Kidney tubule cell (primary cell): ENCODE measurements at places on chromosomes 5 and 9.

- DNase-seq: peak; percentile 8
Measured at GRCh38 chr9:23644326-23644725, 181.7 kb downstream of the ELAVL2 start.

DNA sequence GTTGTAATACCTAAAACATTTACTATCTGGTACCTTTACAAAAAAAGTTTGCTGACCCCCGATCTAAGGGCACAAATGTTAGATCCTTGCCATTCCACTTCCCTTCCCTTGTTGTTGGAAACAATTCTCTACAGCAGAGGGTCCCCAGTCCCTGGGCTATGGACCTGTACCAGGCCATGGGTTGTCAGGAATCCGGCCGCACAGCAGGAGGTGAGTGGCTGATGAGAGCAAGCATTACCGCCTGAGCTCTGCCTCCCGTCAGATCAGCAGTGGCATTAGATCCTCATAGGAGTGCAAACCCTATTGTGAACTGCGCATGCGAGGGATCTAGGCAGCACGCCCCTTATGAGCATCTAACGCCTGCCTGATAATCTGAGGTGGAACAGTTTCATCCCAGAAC lies 248.5 kb downstream of the AP3B1 start:
- DNase-seq: no peak

- DNase-seq: peak; percentile 27
Measured at GRCh38 chr9:2478421-2478820, 143.2 kb upstream of the VLDLR start.

GRCh38 chr5:122516432-122516743 lies 204.4 kb downstream of the SNCAIP start:
- no peak for DNase-seq

DNA sequence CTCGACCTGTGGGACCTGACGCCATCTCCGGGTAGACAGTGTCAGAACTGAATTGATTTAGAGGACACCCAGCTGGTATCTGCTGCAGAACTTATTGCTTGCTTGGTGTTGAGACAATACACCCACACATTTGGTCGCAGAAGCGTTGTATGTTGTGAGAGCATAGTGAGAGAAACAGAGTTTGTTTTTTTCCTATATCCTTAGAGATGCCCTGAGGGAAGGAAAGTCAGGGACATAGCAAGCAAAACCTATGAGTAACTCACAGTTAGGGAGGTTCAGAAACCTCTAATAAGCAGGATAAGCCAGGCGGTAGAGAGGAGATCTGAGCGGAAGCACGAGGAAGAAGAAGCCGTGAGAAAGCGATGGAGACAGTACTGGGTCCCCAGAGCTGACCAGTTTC lies 59.8 kb downstream of the PTCD2 start:
- no peak for DNase-seq

DNA sequence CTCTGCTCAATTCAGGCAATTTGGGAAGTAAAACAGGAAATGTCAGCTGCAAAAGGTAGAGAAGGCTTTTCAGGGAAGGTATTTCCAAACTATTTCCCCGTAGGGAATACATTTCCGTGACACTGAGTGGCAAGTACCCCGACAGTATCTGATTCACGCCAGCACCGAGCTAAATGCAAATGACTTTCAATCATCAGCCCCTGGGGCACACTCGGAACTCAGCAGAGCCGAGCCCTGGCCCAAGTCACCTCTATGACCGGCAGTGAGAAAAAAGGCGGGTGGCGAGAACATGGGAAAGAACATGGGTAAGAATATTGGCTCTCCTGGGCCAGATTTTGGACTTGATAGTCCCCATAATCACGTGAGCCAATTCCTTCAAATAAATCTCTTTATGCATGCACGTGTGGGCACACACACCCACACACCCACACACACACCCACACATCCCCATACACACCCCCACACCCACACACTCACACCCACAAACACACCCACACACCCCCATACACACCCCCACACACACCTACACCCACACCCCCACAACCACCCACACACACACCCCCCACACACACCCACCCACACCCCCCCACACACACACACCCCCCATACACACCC lies 43.0 kb downstream of the COL23A1 start:
- DNase-seq: no peak

GRCh38 chr5:120767178-120767820 lies 303.2 kb downstream of the PRR16 start:
- no peak for DNase-seq

- no peak for DNase-seq
Measured at GRCh38 chr9:110320651-110321445, 16.8 kb downstream of the TXNDC8 start.

DNA sequence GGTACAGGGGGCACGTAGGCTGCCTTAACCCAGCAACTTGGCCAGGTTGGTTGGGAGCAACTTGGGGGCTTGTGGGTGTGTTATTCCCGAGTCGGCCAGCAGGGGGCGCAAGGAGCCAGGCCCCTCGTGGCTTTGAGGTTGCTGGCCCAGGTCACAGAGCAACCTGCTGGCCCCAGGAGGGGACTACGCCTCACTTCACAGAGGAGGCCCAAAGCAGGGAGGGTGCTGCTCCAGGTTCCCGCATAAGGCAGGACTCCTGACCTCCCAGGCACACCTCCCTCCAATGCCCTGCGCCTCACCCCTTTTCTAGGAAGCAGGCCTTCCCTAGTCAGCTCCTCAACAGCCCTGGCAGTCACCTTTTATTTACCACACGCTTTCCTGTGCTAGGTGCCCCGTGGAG lies 18.1 kb downstream of the KYAT1 start:
- peak; percentile 79 for DNase-seq

DNA sequence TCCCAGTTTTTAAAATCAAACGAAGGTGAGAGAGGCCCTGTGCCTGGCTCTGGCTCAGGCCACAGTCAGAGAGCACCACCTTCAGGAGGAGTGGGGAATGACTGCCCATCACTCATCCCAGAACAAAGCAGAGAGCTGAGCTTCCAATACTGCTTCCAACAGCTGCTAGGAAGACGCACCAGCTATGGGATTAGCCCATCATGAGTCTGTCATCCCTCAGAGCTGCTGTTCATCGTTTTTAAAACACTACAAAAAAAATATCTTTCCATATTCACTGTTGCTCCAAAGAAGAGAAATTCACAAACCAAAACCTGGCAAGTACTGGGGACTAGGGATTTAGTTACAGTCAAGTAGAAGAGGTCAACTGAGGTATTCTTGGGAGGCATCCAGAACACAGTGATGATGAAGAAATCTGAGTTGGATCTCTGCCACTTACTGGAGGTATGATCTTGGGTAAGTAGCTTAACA lies 102.4 kb downstream of the CDK5RAP2 start:
- DNase-seq: peak; percentile 64

DNA sequence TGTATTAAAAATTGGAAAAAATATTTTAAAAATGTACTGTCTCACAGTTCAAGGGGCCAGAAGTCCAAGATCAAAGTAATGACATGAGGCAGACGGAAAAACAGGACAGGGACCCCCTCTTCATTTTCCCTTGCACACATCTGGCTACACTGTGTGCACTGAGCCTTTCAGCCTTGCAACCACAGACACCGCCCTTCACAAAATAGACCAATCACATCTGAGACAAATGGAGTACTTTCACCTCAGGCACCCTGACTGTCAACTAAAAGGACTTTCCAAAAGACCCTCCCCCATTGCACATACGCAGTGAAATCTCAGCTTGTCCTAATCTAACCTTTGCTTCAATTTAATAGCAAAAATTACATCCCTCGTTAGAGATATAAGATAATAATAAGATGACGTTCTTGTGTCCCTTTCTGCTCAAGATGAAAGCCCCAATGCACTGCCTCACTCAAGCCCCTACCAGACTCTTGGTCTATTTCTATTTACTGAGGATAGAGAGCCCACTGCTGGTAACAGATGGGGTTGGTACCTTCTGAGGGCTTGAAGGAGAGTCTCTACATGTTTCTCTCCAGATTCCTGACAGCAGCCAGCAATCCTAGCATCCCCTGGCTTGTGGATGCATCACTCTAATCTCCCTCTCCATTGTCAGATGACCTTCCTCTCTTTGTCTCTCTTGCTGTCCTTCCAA lies 514.8 kb upstream of the ADAMTS16 start:
- DNase-seq: no peak

DNA sequence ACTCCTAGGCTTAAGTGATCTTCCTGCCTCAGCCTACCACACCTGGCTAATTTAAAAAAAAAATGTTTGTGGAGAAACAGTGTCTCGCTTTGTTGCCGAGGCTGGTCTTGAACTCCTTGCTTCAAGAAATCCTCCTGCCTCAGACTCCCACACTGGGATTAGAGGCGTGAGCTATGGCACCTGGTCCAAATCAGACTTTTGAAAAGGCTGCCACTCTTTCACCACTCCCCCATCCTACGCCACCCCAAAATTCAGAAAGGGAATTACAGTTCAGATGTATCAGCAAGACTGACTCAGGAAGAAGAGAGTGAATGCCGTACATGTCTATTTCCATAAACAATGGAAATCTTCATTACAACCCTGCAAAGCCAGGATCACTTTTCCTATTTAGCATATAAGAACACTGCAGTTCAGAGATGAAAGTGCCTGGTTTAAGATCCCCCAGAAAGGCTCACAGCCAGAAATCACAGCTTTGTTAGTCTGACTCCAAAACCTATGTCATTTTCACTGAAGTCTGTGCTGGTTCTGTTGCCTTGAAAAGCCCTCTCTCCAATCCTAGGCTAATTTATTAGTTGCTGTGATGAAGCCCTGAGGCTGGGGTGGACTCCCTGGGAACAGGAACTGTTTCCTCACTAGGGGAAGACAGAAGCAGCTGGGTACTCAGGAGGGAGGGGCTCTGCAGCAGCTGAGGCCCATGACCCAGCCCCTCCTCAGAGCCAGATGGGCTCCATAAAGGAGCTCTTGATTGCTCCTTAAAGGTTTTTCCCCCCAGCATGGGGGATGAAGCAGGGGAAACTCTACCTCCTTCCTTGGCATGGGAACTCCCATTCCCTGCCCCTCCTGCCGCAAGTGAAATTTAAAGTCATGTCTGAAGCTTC lies 3.1 kb downstream of the FBLL1 start:
- no peak for DNase-seq

- no peak for DNase-seq
Measured at GRCh38 chr9:119722384-119722783, 353.1 kb upstream of the BRINP1 start.

DNA sequence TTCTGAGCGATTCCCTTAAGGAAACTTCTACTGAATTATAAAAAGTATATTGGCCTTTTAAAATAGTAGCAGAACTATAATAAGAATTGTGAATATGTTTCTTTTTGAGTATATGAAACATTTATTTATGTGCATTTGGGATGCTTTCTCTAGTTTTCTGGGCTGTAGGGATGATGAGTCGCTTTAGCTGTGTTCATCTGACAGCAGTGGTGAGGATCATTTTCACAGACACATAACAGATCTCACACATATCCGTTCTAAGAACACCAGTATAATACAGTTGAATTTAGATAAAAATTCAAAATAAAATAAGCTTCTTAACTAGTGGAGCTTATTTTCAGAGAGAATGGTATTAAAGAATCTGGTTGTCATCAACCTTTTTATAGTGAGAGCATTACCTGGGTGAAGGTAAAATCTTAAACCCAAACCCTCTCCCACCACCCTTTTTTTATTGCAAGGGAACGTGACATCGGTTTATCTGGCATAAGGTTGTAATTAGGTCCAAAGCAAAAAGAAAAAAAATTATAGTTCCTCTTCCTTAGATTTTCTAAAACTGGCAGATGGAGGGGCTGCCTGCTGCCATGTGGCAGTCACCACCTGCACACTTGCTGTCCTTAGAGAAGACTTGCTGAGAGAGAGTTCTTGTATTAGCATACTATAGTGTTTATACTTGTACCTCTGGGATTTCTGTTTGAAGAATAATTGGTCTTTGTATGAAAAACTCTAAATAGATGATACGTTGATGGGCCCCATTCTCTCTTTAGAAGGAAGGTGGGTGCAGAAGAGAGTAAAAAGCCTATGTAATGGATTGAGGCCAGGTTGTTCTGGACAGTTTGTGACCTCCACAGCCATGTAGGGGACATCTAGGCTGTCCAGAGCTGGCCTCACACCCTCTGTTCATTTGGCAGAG lies 86.8 kb downstream of the CAMK4 start:
- no peak for DNase-seq

GRCh38 chr5:3715062-3715461 lies 119.4 kb downstream of the IRX1 start:
- DNase-seq: no peak

DNA sequence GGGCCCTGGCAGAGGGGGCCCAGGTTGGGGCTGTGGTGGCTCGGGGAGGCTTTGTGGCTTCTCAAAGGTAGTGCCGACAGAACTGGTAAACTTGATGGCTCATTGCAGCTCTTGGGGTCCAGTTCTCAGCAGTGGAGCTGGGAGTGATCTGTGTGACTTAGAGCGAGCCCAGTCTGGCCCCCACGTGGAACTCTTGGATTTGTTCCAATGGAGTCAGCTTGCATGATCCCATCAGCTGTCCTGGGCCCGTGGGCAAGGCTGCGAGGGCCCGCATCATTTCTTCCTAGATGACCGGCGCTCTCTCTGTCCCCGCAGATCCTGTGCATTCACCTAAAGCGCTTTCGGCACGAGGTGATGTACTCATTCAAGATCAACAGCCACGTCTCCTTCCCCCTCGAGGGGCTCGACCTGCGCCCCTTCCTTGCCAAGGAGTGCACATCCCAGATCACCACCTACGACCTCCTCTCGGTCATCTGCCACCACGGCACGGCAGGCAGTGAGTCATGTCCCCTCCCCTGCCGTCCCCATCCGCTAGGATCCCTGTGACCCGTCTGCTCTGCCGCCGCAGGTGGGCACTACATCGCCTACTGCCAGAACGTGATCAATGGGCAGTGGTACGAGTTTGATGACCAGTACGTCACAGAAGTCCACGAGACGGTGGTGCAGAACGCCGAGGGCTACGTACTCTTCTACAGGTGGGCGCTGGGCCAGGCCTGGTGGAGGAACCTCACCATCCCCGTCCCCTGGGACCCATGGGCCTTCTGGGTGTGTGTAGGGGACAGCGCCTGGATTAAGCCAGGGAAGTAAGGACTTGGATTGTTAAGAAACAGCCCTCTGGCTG lies 39.2 kb downstream of the USP20 start:
- no peak for DNase-seq

DNA sequence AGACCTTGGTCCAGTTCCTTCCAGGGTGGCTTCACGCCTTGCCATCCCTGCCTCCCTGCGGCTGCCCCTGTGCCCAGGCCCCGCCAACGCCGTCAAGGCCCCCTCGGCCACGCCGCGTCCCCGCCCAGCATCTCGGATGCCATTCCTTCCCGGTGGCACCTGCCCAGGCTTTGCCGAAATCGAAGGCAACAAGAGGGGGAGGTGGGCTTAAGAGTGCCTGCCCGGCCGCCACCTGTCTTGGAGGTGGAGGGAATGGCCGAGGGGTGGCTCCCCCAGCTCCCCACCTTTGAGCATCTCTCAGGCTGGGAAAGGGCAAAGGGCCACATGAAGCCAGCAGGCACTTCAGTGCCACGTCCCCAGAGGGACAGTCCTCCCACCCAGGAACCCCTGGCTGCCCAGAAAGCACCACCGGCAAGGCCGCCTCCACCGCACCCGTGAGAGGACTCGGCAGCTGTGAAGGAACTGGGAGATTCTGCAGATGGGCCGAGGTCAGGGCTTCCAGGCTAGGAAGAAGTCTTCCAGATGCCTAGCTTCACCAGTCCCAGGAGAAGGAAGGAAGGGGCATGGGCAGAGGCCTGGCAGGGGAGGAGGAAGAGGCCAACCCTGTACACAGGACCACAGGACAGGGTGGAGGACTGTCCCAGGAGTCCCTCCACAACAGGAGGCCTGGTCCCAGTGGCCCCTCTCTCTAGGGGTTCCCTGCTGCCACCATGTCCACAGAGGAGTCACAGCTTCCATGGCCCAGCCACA lies 218.0 kb downstream of the FANCC start:
- no peak for DNase-seq

- no peak for DNase-seq
Measured at GRCh38 chr5:135886136-135886535, 9.5 kb downstream of the IL9 start.

- DNase-seq: peak; percentile 13
Measured at GRCh38 chr5:66333192-66333591, 189.1 kb downstream of the SREK1 start.

GRCh38 chr5:147044572-147045273 lies 166.2 kb upstream of the PPP2R2B start:
- DNase-seq: no peak
